ENCODE measurements at places on chromosomes 3 and 15. TPM values are rescaled to one million over a fixed set of nuclear protein-coding genes. Genes with fewer than 3 reads are reported as not detected.

EPHB3 gene
- total RNA-seq: 0.20 TPM

GRCh38 chr3:154188846-154189245, 67.7 kb downstream of the ARHGEF26 start:
- no peak for DNase-seq

GRCh38 chr15:76336254-76337058, at the start of gene ISL2:
ISL2 (plus strand) TSS chr15:76336773; CDS start chr15:76336884, 111 bp downstream.
- DNase-seq: peak; percentile 92

DNA sequence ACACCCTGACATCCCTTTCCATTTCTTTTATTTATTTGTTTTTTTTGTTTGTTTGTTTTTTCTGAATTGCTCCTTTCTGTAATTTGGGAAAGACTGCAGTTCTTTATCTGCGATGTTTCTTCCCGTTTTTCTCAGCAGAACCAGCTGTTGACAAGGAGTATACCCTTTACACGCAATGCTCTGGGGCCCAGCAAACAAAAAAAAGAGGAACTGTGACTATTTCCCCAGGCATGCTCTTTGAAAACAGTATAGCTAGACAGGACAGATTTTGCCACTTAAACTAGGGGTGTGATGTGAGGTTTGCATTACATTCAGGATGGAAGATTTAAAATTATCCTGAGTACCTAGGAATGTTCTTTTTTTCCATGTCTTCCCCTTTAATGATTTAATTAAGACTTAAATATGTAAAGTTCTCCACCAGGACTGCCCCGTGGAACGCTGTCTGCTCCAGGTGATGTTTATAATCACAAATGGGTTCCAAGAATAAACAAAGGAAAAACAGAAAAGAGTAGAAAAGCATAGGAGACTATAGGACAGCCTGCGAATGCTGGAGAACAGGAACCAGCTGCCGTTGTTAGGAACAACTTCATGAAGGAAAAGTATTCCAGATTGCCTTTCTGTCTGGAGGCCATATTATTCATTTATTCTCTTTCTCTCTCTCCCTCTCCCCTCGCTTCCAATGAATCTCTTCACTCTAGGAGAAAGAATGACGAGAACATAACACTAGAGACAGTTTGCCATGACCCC, 43.3 kb downstream of the TGFBR2 start:
- no peak for DNase-seq

MEIS2 gene
- total RNA-seq: not detected

DNA sequence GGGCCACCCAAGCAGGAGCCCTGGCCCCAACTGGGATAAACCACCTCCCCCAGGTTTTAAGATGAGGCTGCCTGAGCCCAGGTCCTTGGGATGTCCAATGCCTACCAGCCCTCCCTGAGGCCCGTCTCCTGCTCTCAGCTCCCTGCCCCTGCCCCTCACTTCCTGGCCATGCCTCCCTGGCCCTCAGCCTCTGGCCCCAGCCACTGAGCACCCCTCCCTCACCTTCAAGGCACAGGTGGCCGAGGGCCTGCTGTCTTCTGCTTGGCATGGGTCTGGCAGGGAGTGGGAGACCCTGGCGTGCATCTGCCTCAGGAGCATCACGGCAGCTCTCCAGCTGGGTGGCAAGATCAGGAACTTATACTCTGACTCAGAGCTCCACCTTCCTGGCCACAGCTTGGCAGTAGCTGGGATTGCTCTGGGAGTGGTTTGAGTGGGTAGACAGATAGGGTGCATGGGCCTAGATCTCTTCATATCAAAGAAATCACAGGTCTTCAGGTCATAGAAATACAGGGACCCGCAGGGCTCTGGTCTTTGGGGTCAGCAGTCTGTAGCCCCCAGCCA, at the start of gene PLA2G4E:
PLA2G4E (minus strand) TSS at position 330 of the 561 bp plus-strand sequence; CDS start at position 318, 12 bp downstream.
- no peak for DNase-seq

- no peak for DNase-seq
Observed at GRCh38 chr3:168431491-168431890, 335.8 kb upstream of the GOLIM4 start.

SH3BP5 gene
- 40.9 TPM for total RNA-seq

BCL2A1 gene
- total RNA-seq: 12.3 TPM

GRCh38 chr3:159018341-159018740, 216.5 kb downstream of the MFSD1 start:
- DNase-seq: no peak

- DNase-seq: no peak
Observed at GRCh38 chr3:52041118-52041731, 15.1 kb downstream of the DUSP7 start.

DNA sequence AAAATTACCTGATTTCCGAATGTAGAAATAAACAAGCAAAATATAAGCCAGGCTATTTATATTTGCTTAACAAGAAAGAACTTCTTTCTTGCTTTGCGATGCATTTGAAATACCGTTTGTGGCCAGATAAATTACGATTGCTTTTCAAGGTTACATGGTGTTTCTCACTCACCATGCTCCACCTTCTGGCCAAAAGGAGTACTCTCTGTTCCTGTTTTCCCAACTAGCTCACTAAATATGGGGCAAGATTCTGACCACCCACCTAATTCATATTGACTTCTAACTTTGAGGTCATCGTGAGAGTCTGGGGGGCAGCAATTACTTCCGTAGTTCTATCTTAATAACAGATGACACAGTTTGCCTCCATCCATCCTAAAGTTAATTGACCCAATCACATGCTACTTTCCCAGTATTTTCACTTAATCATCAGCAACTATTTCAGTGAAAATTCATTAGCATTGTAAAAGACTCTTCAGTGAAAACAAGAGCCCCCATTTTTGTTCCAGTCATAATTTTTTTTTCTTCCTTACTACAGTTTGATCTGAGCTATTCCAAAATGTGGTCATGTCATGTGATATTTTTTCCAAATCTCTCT, 25.9 kb downstream of the ACP3 start:
- peak; percentile 18 for DNase-seq

- DNase-seq: no peak
Observed at GRCh38 chr3:4394567-4394966, 72.5 kb downstream of the SUMF1 start.

- DNase-seq: no peak
Observed at GRCh38 chr3:168141405-168141998, 45.8 kb upstream of the GOLIM4 start.

Measured in activated CD4-positive, alpha-beta memory T cell treated with anti-CD3 and anti-CD28 coated beads, Interleukin-2, amount 10 ng/mL, durations not matched to agents 7 days and 5 days (primary cell).